ENCODE measurements at places on chromosomes 7 and 10.

- no peak for DNase-seq
Observed at GRCh38 chr10:71127104-71127503, 85.3 kb upstream of the UNC5B start.

DNA sequence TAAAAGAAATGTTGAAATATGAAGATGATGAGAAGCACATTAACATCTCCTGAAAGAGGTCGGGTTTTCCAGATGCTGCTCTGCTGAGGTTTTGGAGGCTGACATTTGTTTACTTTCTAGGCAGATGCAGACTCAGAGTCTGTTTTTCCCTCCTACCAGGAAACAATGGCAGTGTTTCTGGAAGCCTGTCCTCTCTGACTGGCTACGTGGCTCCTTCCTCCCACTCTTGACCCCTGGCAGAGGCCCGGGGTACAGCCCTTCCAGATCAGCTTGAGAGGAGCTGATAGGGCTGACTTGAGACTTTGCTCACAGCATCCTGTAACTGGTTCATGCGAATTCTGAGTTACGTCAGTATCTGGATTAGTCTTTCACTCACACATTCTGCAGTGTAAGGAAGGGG lies 41.1 kb upstream of the IL15RA start:
- DNase-seq, result no peak

GRCh38 chr7:110637252-110637651 lies 453.7 kb upstream of the LRRN3 start:
- DNase-seq, result no peak

GRCh38 chr7:88357781-88358525 lies 51.3 kb upstream of the STEAP4 start:
- DNase-seq, result no peak
